Cortex of kidney (tissue), 1 donor: ENCODE measurements at places on chromosomes 13 and 19.

DNA sequence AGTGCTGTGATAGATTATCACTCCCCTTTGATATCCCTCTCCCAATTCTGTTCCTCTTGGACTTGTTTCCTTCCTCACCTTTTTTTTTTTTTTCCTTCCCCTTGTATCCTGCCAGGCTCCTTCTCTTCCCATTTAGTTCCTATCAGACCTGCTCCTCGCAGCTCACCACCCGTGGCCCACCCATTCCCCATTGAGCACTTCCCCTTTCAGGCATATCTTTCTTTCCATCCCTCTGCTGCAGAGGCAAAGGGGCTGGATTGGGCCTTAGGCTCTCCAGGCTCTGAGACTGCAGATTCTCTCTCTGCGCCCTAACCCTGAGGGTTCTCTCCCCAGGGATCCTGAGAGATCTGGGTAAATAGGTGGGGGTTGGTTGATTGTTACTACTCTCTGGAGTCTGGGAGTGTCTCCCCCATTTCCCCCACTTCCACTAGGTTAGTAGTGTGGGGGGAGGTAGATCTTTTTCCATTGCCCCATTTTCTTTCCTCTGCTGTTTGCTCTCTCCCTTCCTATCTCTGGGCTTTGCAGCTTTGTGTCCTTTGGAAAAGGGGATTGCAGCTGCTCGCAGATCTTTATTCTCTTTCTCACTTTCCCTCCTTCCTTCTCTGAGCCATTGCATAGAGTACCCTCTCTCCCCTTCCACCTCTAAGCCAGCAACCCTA is 2.3 kb downstream of the ARHGAP35 start:
- no peak for DNase-seq

DNA sequence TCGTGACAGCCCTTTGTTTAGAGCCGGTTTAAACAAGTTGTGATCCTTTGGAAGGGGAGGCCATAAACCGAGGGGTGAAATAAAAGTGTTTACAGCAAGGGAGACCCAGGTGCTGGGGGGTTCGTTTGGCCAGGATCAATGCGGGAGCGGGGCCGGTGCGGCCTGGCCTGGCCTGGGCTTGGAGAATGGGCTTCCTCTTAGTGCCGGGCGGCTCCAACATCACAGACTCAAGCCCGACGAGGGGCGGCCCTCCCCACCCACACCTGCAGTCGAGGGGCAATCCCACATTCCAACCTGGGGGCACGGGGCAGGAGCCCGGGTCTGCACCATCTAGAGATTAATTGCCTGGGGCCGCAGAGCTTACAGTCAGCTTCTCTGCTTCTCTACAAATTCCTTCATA is 42.8 kb upstream of the GTF3A start:
- DNase-seq = no peak

DNA sequence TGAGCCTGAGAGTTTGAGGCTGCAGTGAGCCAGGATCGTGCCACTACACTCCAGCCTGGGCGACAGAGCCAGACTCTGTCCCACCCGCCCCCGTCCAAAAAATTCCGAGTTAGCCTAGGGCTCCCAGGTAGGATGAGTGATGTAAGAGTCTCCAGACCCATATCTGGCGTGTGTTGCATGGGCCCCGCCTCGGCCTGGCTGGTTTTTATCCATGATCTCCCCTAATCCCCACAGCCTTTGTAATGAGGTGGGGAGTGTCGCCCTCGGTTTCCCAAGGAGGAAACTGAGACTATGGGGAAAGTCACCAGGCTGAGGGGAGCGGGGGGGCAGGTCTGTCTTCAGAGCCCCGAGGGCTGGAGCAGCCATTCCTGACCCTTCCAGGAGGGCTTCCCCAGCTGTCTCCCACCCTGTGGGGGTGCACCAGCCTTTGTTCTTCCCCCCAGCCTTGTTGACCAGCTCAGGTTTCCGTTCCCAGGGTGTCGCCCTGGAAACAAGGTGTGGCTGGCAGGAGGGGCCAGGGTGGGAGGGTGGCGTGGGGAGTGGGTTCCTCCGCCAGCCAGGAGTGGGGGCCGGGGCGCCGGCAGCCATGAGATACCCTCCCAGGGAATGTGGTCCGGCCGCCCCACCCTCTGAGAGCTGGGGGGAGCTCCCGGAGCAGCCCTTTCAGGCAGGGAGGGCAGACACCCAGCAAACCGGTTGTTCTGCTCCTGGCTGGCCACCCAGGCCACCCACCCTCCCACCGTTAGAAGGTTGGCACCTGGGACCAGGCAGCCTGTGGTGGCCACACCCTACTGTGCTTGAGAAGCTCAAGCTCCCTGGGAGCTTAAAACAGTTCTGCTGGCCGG is 11.5 kb downstream of the MYH14 start:
- DNase-seq = no peak

DNA sequence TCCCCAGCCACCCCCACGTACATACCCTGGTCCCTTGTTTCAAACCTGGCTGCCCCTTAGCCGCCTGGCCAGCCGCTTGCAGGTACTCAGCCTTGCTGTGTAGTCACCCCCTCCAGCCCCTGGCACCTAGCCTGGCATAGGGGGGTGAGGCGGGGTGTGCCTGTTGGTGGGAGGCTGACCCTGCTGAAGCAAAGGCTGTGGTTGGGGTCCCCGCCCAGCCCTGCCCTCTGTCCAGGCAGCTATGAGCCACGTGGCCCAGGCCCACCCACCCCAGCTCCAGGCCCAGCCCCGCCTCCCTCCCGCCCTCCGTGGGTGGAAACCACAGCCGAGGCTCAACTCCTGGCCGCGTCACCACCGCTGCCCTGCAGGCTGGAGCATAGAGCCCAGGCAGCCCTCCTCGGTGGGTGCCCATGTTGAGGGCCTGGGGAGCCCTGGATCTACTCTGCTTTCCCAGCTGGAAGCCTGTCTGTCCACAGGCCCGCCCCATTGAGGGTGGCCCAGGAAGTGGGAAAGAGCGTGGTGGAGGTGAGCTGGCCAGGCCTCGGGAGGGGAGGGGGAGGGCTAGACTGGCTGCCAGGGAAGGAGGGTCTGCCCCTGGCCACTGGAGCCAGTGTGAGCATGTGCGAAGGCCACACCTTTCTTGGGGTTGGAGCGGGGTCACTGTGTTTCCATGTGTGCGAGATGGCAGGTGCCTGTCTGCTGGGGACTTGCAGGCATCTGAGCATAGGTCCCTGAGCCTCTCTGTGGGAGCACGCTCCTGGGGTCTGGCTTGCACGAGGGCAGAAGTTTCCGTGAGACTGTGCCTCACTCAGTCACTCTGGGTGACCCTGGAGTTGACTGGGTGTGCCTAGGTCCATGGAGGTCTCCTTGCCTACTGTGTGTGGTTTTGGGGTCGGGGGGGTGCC is 31.0 kb downstream of the PAK4 start:
- no peak for DNase-seq

- no peak for DNase-seq
These were observed 4.6 kb downstream of the FAM187B start for GRCh38 chr19:35223862-35224505.

DNA sequence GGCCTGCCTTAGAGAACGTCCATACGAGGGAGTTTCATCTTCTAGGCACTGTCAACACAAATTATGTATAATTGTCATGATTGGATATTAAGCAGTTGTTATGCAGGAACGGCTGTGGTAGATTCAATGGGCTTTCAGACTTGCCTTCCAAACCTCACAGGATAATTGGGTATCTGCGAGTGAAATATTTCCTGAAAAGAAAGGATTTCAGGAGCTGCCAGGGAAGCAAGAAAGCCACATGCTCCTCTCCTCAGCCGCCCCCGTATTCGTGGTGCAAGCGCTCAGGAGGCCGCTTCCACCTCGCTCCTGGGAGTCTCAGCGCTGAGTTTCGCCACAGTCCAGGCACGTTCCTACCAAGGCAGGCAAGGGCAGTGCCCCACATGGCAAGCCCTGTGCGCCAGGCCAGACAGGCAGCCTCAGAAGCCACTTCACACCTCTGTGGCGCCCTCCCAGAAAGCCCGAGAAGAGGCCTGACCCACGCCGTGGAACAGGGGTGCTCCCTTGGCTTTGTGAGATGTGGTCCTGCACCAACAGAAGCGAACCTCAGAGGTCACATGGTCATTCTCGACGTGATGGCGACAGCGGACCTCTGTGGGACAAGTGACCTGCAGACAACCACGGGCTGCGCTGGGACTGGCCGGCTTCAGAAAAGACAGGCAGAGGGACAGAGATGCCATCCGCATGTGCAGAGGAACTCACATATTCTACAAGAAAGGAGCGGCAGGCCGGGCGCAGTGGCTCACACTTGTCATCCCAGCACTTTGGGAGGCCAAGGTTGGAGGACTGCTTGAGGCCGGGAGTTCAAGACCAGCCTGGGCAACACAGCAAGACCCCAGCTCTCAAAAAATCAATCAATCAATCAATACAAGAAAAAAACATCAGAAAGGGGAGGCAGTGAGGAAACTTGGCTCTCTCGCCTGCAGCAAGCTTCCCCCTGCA is 41.4 kb downstream of the CEBPG start:
- no peak for DNase-seq

- DNase-seq = no peak
These were observed 3.0 kb downstream of the NFIX start for GRCh38 chr19:12997967-12998940.

- no peak for DNase-seq
These were observed 365.4 kb downstream of the NDFIP2 start for GRCh38 chr13:79846386-79846785.

- no peak for DNase-seq
These were observed 108.2 kb downstream of the SHISA2 start for GRCh38 chr13:25943658-25944057.

- DNase-seq = no peak
These were observed 1.3 kb downstream of the HMG20B start for GRCh38 chr19:3573858-3574637.

DNA sequence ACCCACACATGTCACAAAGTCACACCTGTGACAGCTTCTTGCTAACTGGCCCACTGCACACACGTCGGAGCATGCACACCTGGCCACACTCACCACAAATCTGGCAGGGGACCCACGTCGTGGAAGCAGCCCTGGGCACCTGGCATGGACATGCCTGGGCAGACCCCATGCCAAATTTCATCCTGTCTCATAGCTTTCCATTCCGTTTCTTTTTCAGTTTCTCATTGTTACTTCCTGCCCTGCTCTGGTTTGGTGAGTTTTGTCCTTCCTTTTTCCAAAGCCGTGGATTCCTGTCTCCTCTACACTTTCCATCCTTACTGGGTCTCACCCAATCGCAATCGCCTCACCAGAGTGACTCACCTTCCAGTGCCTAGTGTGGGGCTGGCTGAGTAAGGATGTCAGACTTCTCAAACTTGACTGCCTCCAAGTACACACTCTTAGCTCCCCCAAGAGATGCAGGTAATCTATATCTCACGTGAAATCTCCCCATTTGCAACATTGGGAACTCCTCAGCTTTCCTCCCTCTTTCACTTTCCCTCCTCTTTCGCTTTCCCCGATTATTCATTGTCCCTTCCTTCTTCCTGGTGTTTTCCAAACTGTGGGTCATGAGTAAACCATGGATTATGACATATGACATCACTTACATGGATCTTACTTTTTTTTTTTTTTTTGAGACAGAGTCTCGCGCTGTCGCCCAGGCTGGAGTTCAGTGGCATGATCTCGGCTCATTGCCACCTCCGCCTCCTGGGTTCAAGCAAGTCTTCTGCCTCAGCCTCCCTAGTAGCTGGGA is 1.6 kb upstream of the BBC3 start:
- no peak for DNase-seq

DNA sequence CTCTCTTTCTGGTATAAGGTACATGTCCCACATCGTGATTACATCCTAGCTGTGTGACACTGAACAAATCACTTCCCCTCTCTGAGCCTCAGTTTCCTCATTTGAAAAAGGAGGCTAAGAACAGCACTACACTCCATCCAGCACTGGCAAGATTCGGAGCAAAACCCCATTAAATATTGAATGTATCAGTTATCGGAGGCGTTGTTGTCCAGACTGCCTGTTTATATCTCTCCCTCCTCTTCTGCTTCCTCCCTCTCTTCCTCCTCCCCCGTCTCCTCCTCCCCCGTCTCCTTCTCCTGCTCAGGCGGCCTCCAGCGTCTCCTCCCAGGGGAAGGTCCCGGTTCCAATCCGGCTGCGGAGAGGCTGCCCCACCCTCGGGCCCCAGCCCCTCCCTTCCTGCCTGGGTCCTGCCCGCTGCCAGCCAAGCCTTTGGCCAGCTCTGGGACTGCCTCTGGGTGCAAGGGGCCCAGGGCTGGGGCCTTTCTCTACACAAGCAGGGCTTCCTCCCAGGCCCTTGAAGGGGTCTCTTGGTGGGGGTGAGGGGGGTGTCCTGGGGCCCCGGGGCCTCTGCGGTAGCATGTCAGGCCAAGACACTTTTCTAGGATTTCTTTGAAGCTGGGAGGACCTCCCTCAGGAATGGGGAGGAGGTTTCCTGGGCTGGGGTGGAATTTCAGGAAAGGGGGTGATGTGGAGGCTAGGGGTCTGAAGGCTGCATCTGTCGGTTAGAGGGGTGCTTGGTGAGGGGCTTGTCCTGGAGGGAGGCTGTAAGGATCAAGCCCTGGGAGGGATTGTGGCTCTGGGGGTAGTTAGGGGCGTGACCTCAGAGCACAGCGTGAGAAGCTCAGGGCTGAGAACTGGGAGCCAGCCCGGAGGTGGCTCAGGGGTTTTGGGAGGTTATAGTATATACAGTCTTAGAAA is 1.9 kb downstream of the RRAS start:
- no peak for DNase-seq

DNA sequence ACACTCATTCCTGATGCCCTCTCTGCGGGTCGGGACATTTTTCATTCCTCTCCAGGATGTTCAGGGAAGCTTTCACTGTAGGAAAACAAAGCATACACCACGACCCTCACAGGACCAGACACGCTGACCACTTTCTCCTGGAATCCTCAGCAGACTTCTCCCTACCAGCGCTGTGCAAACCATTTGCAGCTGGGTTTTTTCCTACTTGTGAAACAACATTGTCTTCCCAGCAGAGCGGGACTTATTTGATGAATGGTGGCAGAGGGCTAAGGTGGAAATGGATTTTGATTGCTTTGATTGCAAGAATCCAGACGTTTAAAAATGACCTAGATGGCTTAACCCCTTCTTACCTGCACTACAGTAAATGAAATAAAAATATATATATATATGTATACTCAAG is 265.9 kb downstream of the TBC1D4 start:
- DNase-seq = no peak

DNA sequence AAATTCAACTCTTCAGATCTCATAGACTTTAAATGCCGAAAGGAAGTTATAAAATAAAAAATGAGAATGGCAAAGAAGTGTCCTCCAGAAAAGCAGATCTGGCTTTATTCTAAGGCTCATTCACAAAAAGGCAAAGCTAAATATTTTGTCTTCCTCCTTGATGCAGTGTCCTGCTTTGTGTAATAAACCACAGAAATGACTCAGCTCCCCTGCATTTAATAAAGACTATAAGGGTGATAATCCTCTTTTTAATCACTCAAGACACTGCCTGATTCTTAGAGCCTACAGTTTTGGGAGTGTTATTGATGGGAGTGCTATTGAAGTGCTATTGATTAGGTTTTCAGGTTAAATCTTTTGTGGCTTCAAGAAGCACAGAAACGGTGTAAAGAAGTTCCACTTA is 482.0 kb downstream of the PCDH20 start:
- no peak for DNase-seq

DNA sequence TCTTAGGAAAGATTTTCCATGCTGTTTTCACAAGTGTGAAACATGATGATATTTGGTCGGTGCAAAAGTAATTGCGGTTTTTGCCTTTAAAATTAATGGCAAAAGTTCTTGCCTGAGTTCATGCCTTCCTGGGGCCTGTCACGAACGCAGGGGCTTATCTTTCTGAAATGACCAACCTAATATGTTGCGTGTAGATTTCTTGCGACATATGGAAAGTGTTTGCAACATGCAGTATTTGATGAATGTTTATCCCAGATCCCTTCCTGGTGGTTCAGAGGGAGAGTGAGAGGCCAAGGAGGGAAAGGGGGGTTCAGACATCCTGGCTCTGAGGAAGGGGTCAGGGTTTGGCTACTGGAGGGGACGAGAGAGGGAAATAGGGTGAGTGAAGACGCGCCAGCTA is 72.0 kb downstream of the TEX29 start:
- DNase-seq = no peak
